ENCODE measurements at places on chromosomes 1 and 21.

GRCh38 chr1:244768804-244769203 lies 66.7 kb upstream of the COX20 start:
- no peak for DNase-seq

DNA sequence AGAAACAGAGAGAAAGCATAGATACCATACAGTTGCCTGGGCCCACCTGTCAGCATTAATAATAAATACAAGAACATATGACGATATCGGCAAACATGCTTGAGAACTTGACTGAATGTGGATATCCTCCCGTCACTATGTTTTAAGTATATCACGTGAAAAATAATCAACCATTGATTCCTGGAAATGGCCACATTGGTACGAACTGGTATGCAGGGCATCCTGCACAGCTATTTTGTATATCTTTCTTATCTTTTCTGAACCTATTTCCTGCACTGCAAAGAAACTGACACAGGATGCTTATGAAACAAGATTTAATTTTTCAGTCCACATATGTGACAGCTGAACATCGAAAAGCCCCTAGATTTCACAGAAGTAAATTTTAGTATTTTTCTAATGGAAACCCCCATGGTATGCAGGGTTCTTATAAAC lies 22.8 kb upstream of the RGS1 start:
- DNase-seq = no peak

DNA sequence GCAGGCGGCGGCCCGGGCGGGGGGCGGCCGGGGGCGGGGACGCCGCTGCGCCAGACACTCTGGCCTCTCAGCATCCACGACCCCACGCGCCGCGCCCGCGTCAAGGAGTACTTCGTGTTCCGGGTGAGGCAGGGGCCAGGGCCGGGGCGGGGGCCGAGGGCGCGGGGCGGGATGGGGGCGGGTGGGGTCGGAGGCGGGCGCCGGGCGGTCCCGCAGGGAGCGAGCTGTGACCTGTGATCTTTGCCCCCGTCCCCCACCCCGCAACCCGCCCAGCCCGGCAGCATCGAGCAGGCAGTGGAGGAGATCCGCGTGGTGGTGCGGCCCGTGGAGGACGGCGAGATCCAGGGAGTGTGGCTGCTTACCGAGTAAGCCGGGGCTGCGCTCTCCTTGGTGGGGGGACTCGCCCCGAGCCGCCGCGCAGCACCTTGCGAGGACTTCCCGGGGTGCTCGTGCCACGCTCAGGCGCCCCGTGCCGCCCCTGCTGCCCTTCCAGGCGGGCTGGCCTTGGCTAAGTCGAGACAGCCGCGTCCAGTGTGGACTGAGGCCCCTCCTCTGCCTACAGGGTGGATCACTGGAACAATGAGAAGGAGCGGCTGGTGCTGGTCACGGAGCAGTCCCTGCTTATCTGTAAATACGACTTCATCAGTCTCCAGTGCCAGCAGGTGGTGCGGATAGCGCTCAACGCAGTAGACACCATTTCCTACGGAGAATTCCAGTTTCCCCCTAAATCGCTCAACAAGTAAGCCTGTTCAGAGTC lies 514 bp downstream of the TPRG1L start:
- peak; percentile 66 for DNase-seq

- no peak for DNase-seq
These were observed 10.0 kb upstream of the FAM131C start for GRCh38 chr1:16083486-16083885.

DNA sequence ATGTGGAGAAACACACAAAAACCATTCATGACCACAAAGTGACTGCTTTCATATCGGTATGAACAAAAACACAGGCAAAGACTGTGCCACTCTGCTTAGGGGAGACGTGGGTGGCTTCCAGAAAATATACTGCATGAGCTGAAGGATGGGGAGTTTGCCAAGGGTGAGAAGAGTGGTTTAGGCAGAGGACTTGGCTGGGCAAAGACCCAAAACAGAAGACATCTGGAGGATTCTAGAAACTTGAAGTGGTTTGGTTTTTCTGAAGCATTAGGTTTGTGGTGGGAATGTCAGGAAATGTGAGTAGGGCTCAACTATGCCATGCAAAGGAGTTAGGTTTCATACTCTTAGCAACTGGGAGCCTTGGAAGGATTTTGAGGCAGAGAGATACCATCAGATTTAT lies 26.6 kb upstream of the DNM3 start:
- DNase-seq = no peak

GRCh38 chr1:239843541-239843940 lies 248.1 kb upstream of the FMN2 start:
- no peak for DNase-seq

DNA sequence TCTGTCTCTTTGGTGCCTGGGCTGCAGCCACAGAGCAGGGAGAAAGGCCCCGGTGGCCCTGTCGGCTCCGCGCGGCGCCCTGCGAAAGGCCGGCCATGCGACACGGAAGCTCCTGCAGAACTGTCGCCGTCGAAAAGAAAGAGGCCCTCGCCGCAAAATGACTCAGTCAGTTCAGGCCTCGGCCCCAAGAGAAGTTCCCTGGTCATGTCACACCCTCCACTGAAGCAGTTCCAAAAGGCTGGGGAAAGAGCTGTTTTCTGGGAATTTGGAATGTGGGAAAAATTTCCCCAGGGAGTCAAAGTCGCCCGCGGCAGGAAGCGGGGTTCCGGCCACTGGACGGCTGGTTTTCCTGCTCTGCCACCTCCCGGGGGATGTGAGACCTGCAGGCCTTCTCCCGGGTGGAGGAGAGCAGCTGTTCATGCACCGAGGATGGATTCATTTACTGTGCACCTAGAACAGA lies 115.8 kb upstream of the ZNF678 start:
- no peak for DNase-seq

- DNase-seq = no peak
These were observed 91.7 kb downstream of the ROR1 start for GRCh38 chr1:63865561-63865960.

DNA sequence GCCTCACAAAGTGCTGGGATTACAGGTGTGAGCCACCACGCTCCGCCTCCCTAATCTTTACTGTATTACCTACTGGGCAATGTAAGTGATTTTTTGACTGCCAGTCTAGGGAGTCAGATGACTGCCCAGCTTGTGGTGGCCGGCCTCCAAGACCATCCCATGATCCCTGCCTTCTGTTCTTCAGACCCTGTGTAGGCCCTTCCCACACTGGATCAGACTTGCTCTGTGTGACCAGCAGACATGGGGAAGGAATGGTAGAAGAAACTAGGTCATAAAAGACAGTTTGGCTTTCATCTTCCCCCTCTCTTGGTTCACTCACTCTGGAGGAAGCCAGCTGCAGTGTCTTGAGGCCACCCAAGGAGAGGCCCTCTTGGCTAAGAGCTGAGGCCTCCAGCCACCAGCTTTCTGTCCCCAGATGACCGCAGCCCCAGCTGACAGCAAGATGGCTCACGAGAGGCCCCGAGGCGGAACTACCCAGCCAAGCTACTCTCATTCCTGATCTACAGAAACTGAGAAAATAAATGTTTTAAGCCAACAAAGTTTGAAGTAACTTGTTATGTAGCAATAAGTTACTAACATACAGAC lies 14.5 kb upstream of the CBR3 start:
- DNase-seq = no peak

DNA sequence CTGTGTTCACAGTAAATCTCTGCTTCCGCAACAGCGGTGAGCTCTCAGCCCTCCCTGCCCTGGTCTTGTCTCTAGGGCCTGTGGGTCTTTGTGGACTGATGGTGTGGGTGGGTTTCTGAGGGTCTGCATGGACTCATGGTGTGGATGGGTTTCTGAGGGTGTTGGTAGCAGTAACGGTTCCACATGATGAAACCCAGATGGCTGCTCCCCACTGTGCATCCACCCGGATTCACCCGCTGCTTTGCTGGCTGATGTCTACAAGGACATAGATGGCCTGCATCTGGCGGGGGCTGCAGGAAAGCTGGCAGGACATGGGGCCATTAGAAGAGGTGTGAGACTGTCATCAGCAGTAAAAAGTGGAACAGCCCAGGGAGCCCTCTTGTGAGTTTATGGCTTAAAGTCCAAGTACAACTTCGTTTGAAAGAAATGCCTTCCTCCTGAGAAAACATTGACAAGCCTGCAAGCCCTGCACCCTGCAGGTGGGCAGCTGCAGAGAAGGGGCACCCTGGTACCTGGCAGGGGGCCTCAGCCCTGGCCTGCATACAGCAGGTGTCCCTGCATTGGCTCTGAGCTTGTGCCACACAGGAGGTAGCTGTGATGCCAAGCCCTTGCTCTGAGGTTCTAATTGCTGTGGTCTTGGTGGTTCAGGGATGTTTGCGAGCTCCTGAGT lies 156.9 kb upstream of the COL6A1 start:
- DNase-seq = no peak

DNA sequence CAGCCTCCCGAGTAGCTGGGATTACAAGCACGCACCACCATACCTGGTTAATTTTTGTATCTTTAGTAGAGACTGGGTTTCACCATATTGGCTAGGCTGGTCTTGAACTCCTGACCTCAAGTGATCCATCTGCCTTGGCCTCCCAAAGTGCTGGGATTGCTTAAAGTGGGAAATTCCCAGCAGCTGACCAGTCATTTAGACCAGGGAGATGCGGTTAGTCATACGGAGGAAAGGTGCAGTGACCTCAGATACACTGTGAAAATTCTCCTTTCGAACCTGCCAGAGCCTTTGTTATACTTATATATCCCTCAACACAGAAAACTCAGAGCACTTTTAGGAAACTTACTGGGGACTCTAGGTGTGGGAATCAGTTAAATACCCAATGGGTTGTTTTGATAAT lies 39.6 kb downstream of the MAP10 start:
- no peak for DNase-seq

- no peak for DNase-seq
These were observed 53.4 kb downstream of the RPS6KA1 start for GRCh38 chr1:26582836-26583460.

GRCh38 chr1:100530880-100531487 lies 7.0 kb upstream of the GPR88 start:
- DNase-seq = no peak

DNA sequence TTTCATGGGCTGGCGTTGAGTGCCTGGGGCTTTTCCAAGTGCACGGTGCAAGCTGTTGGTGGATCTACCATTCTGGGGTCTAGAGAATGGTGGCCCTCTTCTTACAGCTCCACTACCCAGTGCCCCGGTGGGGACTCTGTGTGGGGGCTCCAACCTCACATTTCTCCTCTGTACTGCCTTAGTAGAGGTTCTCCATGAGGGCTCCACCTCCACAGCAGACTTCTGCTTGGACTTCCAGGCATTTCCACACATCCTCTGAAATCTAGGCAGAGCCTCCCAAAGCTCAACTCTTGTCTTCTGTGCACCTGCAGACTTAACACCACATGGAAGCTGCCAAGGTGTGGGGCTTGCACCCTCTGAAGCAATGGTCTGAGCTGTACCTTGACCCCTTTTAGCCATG lies 82.1 kb downstream of the CCDC18 start:
- no peak for DNase-seq

GRCh38 chr21:43741423-43742096 lies 22.6 kb downstream of the PDXK start:
- no peak for DNase-seq

DNA sequence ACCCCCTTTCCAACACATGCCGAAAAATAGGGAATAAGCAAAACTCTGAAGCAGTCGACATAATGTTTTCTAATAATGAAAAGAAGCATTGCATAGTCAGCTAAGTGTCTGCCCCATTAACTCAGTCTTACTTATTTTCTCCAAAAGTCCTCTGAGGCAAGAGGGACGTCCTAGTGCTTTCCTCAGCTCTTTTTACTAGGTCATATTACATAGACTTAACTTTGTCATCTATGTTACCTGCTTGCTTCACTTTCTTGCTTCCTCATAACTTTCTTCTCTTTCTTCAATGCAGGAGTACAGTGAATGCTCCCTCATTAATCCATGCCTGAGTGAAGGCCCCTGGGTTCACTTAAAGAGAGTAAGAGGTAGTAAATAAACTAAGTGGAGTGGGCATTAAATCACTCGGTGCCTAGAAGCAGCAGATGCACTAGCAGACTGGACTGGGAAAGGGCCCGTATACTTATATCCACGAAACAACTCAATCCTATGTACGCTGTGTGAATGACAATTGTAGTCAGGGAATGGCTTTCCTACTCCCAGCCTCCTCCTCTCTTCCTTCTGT lies 210.5 kb upstream of the SPAG17 start:
- DNase-seq = no peak

GRCh38 chr1:185017338-185017737 lies 28.0 kb upstream of the RNF2 start:
- no peak for DNase-seq

DNA sequence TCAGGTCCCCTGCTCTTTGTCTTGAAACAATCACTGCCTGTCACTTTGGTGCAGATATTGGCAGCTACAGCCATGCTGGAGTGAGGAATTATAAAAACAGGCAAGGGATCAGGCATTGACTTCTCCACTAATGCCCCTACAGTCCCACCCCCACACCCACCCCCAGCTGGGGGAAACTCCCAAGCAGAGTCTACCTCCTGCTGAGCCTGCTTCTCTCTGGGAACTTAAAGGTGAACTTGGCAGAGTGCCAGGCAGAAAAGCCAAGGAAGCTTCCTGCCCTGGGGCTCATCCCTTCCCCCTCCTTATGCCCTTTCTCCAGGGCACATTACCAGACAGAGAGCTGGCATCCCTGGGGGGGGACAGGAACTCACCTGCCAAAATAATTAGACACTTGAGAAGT lies 6.7 kb downstream of the NCMAP start:
- no peak for DNase-seq

DNA sequence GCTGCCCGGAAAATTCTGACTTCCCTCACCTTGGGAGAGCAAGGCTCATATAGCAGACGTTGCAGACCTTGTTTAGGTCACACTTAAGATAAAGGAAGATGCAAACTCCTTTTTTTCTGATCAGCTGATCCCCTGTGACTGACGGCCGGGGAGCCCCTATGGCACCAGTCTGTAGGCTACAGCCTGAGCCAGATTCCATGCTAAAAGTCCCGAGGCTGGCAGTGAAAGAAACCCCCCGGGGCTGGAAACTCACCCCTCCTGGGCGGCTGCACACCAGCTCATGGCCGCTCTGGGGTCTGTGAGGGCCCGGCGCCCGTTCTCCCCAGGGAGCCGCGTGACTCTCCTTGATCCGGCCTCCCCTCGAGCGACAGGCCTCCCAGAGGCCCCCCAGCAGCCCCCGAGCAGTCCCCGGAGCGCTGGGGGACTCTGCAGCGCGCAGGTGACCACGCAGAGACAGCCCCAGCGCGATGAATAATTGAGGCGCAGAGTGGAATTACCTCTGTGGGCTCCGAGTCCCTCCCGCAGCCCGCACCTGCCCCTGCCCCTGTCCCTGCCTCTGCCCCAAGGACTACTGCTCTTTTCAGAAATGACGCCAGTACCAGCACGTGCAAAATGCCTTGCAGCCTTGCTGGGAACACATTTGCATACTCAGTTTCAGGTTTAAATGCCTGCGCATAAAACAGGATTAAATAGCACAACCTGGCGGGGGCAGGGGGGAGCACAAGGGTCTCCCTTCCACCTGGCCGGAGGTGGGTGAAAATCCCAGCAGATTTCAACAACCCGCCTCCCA lies 62.6 kb upstream of the CLDN14 start:
- DNase-seq = no peak

Data from stimulated activated naive CD4-positive, alpha-beta T cell (primary cell).